Activated naive CD4-positive, alpha-beta T cell treated with anti-CD3 and anti-CD28 coated beads for 36 hours (primary cell): ENCODE measurements at places on chromosomes 11 and 22.

GRCh38 chr11:15875393-15875792 is 481.0 kb downstream of the SOX6 start:
- DNase-seq, result no peak

DNA sequence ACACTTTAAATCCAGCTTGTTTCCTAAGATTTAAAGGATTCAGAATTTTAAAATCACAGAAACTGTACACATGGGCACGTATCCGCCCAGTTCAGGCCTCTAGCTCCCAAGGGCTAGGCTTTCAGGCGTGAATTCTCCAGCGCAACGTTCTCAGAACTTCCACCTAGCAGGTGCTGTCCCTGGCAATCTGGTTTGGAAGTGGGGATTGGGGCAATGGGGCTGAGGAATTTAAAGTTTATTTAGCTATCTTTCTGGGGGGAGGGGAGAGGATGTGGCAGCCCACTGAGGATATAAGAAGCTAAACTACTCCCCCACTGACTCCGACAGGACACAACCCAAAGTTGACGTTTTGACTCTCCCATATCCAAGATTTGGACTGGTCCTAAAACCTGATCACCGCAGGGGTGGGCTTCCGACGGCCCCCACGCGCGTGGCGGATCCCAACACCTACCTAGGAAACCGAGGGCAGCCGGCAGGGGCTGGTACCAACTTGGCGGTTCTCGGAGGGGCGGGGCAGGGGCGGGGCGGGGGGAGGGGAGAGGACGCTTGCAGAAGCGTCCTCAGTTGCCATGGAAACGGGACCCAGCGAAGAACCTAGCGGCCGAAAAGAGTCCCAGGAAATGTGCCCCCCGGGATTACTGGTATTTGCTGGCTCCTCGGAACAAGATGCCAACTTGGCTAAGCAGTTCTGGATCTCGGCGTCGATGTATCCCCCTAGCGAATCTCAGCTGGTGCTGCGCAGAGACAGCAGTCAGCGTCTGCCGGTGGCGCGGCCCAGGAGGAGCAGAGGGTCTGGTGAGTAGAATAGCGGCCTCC is at the start of gene HOATZ:
TSS of gene HOATZ (plus strand) at position 563 of the 816 bp plus-strand sequence. CDS start at position 570, 7 bp downstream.
- no peak for DNase-seq

GRCh38 chr22:40875111-40875510 is 13.2 kb upstream of the DNAJB7 start:
- DNase-seq, result no peak

DNA sequence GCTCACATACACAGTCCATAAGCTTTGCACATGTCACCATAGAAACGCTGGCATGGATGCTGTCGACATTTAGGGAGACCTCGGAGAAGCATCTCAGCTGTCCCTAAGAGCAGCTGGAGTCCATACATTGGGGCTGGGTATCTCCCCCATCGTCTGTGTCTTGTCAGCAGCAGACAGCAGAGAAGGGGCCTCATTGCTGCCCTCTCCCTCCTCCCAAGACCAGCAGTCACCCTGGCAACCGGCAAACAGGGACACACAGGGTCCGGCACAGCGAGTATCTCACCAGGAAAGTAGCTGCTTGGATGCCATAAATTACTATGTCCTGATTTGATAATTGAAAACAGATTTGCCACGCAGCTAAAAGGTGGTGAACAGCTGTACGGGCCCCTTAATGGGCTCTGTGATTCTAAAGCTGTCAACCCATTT is 84.4 kb downstream of the CD44 start:
- DNase-seq, result no peak

DNA sequence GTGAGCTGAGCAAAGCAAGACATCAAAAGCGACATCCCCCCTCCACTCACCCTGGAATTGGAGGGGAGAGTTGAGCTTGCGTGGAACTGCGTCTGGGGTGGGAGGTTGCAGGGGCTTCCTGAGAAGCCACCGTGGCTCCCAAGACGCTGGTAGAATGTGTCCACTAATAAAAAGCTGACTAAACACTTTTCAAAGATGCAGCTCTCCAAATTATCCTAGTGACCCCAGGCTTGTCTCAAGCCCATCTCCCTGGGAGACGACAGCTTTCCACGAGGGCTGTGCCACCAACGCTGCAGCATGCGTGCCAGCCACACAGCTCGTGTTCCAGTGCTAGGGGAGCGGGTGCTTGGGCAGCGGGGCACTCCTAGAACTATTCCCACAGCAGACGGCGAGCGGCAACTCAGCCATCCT is 6.3 kb upstream of the GAL start:
- DNase-seq, result no peak

- no peak for DNase-seq
These were observed 33.7 kb downstream of the APLP2 start for GRCh38 chr11:130103296-130103814.

DNA sequence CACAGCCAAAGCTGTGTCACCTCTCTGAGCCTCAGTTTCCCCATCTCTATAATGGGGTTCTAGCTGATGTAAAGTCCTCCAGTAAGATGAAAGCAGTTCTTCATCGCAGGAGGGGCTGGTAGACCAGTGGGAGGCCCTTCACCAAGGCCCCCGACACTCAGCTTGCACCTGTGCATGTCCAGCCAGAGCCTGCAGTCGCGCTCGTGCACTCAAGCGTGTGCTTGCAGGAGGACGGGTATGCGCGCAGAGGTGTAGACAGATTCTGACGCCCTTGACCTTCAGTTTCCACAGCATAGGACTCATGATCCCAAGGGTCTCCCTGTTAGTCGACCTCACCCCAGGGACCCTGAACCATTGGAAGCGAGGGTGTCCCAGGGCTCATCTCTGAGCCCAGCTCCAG is 633.7 kb downstream of the TBC1D22A start:
- no peak for DNase-seq
